ENCODE measurements at places on chromosomes 3 and 15.

- DNase-seq = no peak
Observed at GRCh38 chr3:100331660-100332059, 2.9 kb upstream of the NIT2 start.

DNA sequence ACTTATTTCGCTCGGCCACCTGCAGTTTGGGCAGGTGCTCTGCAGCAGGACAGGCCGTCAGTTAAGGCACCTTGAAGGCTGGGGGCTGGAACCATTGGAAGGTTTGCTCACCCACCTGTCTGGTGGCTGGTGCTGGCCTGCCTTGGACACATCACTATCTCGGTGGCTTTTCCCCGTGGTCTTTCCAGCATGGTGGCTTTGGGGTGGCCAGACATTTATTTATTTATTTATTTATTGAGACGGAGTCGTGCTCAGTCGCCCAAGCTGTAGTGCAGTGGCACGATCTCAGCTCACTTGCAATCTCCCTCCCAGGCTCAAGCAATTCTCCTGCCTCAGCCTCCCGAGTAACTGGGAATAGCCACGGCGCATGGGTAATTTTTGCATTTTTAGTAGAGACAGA lies 11.7 kb downstream of the ISG20 start:
- DNase-seq = no peak

DNA sequence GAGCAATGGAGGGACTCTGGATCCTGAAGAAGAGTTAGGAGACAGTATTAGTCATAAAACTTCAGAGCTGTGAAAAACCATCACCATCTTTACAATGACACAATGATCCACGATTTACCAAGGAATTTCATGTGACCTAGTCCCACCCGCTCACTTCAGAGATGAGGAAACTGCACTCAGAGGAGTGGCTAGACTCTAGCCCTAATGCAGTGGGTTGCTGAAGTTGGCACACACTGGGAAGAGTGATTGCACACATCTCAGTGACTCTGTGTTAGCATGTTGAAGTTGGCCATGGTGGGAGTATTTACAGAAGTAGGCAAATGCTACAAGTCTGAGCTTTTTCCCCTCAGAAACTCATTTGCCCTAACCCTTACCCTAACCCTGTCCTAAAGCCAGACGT lies 35.2 kb upstream of the SPATA12 start:
- DNase-seq = no peak

DNA sequence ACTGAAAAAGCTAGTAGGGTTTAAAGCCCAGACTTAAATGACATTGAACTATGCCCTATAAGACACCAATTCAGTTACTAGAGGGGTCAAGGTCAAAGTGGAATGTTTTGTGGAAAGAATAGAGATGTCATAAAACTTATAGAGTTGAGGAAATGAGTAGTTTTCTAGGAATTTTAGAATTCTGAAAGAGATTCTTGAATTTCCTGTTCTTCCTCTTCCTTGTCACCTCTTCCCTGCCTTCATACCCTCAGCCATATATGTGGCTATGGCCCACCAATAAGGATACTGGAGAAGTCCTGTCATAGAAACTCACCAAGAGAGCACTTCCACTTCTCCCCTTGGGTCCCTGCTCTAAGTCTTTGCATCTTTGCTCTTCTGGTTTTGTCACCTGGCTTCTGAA lies 104.9 kb upstream of the TGFBR2 start:
- no peak for DNase-seq

DNA sequence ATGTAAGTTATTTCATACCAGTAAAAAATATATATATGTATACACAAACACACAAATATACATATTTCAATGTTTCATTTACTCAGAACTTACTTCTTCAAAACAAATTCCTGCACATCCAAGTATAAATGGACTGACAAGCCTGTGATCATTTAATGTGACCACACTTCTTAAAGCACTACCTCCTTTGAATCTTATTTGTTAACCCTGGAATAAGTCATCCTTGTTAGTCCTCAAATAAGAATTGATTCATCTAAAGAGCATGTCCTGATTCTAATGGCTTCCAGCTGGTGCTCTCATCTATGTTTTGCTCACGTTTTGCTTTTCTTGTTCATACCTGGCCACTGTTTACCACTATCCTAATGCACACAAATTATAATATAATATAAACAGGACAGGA lies 103.9 kb upstream of the UBP1 start:
- no peak for DNase-seq

- DNase-seq = no peak
Observed at GRCh38 chr15:92846741-92847140, 53.4 kb upstream of the CHD2 start.

DNA sequence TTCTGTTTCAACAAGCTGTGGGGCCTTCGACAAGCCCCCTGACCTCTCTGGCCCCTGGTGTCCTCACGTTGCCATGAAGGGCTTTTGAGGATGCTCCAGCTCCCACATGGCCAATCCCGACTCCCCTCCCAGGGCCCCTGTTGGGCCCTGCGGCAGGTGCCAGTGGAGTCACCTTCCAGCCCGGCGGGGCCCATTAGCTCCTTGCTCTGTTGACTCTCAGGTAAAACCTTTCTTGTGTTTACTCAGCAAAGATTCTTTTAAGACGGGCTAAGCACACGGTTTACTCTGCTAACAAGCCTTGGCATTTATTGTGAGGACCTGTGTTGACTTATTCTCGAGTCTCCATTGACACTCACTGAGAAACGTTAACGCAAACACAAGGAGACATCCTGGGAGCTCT lies 15.0 kb downstream of the RPLP1 start:
- DNase-seq = no peak

DNA sequence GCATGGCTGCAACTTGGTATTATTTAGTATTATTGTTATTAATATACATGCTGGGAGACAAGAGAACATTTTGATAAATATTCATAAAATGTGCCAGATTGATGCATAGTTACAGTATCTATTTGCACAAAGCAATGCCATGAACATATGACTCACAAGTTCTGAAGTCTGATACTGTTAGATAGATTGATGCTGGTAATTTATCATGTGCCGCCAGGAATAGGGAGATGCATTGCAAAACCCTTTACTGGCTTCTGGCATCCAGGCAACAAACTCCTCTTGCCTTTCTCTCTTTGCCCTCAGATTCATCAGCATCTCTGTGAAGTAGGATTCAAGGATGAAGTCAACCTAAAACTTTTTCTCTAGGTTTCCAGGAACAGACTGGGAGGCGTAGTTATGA lies 41.0 kb upstream of the SLC25A26 start:
- no peak for DNase-seq

GRCh38 chr3:186520957-186521842 lies 23.0 kb downstream of the CRYGS start:
- no peak for DNase-seq
